Muscle of leg (tissue), 16 donors: ENCODE measurements at places on chromosomes 12 and 14.

DNA sequence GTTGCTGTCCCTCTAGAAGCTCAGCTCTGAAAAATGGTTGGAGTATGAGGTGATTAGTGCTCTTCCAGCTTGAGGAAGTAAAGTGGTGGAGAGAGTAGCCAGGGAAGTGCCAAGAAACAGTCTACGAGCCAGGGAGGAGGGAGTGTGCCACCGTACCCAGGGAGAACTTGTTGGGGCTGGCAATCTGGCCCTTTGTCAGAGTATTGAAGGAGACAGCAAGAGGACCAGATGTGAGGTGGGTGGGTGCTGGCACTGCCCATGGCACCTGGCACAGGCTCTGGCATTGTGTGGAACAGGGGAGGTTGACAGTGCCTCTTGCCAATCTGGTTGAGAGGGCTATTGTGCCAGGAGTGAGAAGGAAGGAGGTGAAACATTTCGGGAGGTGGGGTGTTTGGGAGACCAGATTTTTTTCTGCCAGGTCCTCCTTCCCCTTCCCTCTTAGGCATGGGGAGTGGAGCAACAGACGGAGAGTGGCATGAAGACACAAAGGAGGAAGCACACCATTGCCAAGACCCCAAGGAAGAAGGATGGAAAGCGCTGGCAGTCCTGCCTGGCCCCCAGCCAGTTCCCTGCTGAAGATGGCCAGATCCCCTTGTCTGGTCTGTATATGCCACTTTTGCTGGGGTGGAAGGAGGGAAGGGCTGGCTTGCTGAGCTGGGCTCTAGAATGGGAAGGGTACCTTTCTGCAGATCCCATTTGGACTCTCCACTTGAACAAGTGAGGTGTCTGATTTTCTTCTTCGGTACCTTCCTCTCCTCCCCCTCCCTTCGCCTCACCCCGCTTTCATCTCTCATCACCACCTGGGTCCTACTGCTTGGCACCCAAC is 37.5 kb downstream of the ZFHX2 start:
- DNase-seq = no peak

DNA sequence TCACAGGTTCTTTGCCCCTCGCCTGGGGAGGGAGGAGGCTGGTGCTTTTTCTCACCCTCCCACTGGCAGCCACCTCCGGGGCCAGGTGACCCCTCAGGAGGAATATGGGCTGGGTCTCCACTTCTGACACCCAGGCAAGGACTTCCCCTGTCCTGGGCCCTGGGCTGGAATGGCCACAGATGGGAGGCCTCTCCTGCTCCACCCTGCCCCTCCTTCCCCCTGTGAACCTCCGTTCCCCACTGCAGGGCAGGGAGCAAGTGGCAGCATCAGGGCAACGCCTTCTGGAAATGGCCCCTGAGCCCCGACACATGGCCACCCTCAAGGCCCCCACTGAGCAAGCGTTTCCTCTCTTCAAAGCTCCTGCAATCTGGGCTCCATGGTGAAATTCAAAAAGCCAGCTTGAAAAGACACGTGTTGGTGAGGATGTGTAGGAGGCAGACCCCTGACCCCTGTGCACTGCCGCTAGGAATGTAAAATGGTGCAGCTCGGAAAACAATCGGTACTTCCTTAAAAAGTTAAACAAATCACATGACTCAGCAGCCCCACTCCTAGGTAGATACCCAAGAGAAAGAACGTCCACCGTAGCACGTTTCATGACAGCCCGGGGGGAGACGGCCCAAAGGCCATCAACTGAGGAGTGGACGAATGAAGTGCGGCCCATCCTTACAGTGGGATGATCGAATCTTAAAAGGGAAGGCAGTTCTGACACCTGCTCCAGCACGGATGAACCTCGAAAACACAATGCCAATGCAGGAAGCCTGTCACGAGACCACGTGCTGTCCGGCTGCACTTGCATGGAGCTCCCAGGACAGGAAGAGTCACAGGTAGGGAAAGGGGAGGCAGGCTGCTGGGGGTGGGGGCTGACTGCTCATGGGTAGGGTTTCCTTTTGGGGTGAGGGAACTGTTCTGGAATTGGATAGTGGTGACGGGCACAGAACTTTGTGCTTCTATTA is 11.5 kb downstream of the XRCC3 start:
- no peak for DNase-seq

GRCh38 chr12:47808574-47809365 is 10.9 kb downstream of the HDAC7 start:
- no peak for DNase-seq

DNA sequence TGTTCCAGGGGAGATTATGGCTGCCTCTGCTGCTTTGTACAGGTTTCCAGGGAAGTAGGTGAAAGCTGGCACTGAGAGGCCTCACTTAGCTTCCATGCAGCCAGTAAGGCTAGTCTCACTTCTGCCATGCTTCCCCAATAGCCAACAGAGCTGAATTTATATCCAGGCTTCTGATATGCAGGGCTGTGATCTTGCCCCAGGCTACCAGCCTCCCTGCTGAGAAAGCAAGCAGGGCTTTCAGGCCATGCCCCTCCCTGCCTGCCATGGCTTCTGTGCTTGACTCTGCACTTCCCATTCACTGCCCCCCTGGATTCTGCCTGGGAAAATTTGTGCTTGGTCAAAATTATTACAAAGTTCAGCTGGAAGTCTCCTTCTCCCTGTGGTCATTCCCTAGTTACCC is 302.1 kb upstream of the FBXO33 start:
- DNase-seq = no peak

GRCh38 chr12:6372403-6373003 is 2.9 kb downstream of the SCNN1A start:
- no peak for DNase-seq

DNA sequence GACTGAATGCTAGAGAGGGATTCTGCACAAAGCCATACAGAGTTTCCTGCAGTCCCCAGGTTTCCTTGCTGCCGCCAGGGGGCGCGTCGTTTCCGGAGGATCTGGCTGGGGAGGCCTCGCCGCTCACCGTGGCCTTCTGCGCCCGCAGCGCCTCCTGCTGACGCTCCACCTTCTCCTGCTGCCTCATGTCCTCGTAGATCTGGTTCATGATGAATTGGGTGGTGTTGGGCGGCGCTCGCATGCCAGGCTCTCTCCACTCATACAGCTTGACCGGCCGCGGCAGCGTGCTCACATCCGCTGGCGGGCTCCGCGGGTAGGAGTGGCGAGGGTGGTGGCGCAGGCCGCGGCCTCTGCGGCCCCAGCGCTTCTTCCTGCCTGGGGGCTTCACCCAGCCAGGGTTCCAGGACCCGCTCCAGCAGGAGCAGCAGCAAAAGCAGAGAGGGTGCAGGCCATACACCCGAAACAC is 987 bp downstream of the CCER1 start:
- DNase-seq = no peak

DNA sequence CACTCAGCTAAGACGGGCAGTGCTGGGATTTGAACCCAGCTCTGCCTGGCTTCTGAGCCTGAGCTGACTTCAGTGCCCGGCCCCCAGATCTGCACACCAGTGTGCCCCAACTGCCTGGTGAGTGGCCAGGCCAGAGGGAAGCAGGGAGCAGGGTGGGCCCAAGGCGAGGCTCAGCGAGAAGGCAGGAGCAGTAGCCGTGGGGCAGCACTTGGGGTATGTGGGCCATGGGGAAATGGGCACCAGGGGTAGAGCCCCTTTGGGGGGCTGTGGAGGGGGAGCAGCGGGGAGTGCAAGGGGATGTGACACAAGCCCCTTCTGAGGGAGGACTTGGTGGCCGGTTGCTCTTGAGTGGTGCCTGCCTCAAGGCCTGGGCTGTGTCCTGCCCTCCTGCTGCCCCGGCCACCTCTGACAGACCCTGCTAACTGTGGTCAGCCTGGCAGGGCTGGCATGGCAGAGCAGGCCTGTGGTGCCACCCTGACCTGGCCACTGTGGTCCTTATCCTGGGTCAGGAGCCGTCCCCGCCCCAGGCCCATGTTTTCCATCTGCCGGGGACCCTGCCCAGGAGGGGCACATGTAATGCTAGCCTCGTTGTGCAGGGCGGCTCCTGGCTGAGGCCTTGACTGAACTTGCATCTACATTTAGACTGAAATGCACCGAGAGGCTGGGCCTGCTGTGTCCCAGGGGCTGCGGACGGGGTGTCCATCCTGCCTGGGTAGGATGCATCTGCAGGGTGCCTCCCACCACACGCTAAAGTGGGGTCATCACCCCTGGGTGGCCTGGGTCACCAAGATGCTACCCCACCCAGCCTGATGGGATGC is 90.5 kb downstream of the KIF26A start:
- no peak for DNase-seq

- DNase-seq = no peak
These were observed 62.7 kb upstream of the ARID2 start for GRCh38 chr12:45666816-45667215.

DNA sequence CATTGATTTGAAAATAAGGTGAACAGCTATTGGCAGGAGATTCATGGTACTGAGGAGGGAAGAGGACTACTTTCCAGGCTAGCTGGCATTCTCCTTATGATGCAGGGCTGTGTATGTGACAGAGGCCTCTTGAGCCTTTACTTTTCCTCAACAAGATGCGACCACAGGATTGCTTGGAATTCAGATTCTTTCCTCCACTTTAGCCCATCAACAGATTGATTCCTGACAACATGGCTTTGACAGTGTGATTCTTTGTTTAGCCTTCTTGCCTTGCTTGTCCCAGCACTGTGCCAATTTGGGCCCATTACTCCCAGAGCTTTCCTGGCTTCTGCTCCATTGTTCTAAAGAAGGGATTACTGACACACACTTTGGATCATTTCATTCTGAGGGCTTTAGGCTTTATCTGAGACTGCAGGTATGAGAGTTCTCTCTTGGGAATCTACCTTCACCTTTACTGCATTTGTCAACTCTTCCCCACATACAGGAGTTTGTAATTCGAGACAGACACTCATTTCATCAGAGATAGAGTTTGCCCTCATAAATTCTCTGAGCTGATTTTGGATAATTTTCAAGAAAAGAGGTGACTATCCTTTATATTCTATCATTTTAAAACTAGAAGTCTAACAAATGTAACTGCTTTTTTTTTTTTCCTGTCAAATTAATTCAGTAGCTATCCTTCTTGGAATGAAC is 206.4 kb upstream of the GZMB start:
- no peak for DNase-seq

DNA sequence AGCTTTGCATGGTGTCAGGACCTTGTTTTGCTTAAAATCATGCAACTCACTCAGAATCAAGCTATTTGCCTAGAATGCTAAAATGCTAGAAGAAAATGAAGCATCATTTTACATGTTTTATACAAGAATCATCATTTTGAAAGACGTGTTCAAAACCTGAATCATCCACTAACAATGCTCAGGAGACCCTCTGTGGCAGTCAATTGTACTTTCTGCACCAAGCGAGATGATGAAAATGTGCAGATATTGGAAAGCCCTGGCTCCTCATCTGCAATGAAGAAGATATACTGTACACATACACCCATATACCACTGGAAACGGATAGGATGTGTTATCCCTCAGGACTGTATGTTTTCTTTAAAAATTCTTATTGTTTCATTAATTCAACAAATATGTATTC is 92.7 kb downstream of the DYRK2 start:
- peak; percentile 30 for DNase-seq

- DNase-seq = no peak
These were observed 118.8 kb upstream of the CCND2 start for GRCh38 chr12:4154672-4155225.

GRCh38 chr14:33586806-33587205 is 364.1 kb downstream of the EGLN3 start:
- DNase-seq = no peak

DNA sequence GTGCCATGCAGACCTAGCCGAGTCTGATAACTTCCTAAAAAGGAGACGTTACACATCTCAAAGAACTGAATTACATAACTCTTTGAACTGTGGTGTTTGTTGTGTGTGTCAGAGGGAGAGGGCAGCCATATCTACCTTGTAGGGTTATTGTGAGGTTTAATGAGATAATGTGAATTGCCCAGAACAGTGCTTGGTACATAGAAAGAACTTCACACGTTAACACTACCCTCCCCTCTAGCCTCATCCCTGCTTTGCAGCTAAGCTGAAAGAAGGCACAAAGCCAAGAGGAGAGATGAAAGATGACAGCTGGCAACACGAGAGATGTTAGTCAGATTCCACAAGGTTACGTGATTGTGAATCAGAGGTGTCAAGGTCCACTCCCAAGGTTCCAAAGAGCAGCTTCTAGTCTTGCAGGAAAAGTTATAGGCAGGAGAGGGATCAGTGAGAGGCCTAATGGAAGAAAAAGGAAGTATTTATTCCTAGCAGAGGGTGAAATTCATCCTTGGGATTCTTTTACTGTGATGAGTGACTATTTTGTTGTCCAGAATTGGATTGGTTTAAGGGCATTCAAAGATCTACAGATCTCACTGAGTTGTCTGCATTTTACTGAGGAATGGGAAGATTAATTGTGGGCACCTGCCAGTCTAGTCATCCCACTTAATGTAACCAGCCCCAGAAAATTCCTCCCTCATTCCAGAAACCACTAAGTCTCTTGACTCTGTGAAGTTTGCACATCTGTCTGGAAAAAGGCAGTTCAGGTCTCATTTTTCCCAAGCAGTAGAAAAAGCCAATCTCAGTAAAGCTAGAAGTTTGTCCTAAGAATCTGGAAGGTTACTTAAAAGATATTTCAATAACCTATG is 25.9 kb upstream of the WNK1 start:
- DNase-seq = peak; percentile 62

- DNase-seq = peak; percentile 91
These were observed 4.9 kb downstream of the HRK start for GRCh38 chr12:116876151-116876869.

- DNase-seq = no peak
These were observed 24.4 kb downstream of the CYP46A1 start for GRCh38 chr14:99708449-99708848.

DNA sequence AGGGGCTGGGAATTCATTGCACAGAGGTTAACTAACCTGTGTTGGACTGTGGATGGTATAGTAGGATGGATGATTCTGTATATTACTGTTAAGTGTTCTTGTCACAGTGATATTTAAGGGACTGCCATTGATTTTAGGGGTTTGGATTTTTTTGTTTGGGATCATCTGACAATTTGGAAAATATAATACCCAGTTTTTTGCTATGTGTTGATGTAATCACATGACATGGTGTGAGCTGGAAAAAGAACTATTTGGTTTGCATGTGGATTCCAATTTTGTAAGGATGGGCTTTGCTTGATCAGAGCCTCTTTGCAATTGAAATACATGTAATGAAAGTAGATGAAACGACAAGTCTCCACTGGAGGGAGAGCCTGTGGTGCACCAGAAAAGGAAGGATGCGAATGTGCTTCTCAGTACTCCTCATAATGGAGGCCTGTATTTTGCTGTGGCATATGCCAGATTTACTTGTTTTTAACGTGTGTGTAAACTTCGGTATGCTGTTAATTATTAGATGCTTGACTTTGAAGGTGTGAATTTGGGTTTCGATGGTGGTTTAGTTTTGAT is 2.7 kb downstream of the DYRK2 start:
- peak; percentile 66 for DNase-seq

DNA sequence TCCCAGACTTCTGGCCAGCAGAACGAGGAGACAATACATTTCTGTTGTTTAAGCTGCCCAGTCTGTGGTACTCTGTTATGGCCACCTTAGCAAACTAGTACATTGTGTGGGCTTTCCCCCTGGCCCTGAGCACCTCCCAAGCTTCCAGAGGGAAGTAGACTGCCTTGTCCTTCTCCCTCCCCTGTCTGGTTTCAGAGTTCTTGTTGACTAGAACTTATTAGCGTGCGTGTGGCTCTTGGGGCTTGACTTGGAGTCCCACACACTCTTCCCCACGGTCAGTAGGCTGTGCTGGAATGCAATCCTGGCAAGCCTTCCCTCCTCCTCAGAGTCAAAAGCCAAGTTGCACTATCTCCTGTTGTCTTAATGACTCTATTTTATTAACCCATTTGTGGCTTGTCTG is 27.7 kb downstream of the FBLN5 start:
- DNase-seq = peak; percentile 68
